Myocyte (in vitro differentiated cells): ENCODE measurements at places on chromosomes 16 and 17. TPM values are rescaled to one million over a fixed set of nuclear protein-coding genes. Genes with fewer than 3 reads are reported as not detected.

Gene TNP2
- not detected in 2 replicates for total RNA-seq

Gene KRTAP4-1
- not detected in 2 replicates for total RNA-seq

Gene SLC16A13
- 0.10 and 0.75 TPM in 2 replicates for total RNA-seq

Gene NXN
- total RNA-seq: 9.6 and 17.2 TPM in 2 replicates

Gene ASPHD1
- total RNA-seq: 3.9 and 4.0 TPM in 2 replicates

Gene SNTB2
- total RNA-seq: 21.3 and 28.9 TPM in 2 replicates

Gene TBC1D3I
- total RNA-seq: 0.13 TPM in 1 of 2 replicates, not detected in the other

Gene COPZ2
- total RNA-seq: 45.8 and 57.6 TPM in 2 replicates

Gene VPS9D1
- 10.5 and 10.6 TPM in 2 replicates for total RNA-seq

Gene VPS35
- 69.3 and 113 TPM in 2 replicates for total RNA-seq

Gene USP31
- total RNA-seq: 4.0 and 4.9 TPM in 2 replicates

Gene GHDC
- 16.1 and 26.5 TPM in 2 replicates for total RNA-seq

Gene KRTAP4-6
- not detected in 2 replicates for total RNA-seq

Gene TSC2
- 49.6 and 81.9 TPM in 2 replicates for total RNA-seq

Gene CDRT15
- not detected in 2 replicates for total RNA-seq

Gene MYH13
- 0.16 and 0.21 TPM in 2 replicates for total RNA-seq

Gene DNAAF1
- total RNA-seq: not detected in 2 replicates

Gene NTN3
- total RNA-seq: 0.10 TPM in 1 of 2 replicates, not detected in the other

Gene TPSB2
- total RNA-seq: not detected in 2 replicates

Gene SHISA9
- 15.5 and 15.9 TPM in 2 replicates for total RNA-seq

Gene RHBDL3
- total RNA-seq: 0.16 and 0.36 TPM in 2 replicates

Gene IL34
- total RNA-seq: 20.0 and 67.8 TPM in 2 replicates

Gene CBLN1
- not detected in 2 replicates for total RNA-seq

Gene OTOP2
- not detected in 2 replicates for total RNA-seq

Gene UBE2Z
- total RNA-seq: 69.2 and 71.4 TPM in 2 replicates

Gene KRT33B
- 0.08 TPM in 1 of 2 replicates, not detected in the other for total RNA-seq

Gene PRAC2
- not detected in 2 replicates for total RNA-seq

Gene PRSS21
- not detected in 2 replicates for total RNA-seq

Gene HOXB5
- total RNA-seq: 0.42 and 0.80 TPM in 2 replicates

Gene ZFP3
- total RNA-seq: 0.16 and 0.32 TPM in 2 replicates
